ENCODE measurements at places on chromosomes 6 and 20.

DNA sequence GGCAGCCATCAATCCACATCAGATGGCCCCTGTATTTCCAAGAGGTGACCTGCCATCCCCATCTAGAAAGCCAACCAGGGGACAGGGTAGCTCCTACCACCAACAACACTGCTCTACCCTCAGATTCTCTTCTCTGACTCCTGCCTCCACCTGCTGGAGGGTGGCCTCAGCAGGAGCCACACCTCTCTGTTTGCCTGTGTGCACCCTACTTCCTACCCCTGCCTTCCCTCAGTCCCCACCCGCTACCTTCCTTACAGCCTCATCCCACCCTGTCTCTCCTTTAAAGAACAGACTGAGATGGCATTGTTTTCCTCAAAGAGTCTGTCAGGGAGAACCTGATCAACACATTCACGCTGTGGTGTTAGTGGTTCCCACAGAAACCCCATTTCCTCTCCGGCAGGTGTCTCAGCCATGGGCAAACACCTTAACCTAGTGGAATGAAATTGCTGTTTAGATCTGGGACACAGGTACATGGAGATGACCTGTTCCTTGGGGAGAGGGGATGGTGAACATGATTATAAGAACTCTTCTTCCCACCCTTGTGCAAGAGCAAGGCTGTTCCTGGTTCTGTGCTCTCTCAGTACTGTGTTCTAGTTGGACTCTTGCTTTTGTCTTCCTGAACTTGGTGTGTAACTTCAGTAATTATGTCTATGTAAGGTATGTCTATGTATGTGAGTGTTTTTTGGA lies 1.8 kb downstream of the ENTPD6 start:
- peak; percentile 37 for DNase-seq

- DNase-seq, result no peak
Measured at GRCh38 chr6:14706378-14706929, 539.4 kb upstream of the JARID2 start.

DNA sequence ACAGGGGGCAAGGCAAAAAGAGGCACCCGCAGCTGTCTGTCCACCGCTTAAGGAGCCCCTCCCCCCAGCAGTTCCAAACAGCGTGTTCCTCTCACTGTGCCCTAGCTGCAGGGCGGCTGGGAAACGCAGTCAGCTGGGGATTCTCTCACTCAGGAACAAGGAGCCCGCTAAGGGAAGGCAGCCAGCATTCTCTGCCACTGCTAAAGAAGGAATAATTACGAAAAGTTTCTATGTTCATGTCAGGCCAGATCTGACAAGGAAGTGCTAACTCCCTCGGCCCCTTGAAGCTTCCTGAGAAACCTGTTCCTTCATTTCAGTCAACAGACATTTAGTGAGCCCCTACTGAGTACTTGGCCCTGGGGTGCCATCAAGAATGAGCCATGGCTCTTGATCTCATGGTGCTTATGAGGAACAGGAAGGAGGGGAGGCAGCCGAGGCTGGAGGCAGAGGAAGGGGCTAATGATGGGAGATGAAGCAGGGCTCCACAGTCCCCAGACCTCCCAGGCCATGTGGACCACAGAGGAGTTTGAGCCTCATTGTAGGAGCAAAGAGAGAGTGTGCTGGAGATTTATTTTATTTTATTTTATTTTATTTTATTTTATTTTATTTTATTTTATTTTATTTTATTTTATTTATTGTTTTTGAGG lies 101.7 kb upstream of the PMEPA1 start:
- DNase-seq, result no peak

- DNase-seq, result no peak
Measured at GRCh38 chr6:158836625-158837311, 17.6 kb upstream of the EZR start.

DNA sequence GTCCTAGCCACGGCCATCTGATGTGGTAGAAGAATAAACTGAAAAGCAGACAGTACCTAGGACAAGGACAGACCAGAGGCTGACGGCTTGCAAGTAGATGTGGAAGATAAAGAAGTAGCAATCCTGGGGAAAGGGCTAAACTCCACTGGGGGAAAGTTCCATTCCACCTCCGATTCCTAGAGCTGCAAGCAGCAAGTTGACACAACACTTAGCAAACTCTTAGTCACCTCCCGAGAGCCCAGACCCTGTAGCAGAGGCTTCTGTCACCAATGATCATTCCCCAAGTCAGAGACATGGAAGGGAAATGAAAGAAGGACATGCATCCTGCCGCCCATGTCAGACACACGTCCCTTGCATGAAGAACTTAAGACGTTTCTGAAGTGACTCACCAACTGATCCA lies 99.2 kb upstream of the RPS6KA2 start:
- no peak for DNase-seq

DNA sequence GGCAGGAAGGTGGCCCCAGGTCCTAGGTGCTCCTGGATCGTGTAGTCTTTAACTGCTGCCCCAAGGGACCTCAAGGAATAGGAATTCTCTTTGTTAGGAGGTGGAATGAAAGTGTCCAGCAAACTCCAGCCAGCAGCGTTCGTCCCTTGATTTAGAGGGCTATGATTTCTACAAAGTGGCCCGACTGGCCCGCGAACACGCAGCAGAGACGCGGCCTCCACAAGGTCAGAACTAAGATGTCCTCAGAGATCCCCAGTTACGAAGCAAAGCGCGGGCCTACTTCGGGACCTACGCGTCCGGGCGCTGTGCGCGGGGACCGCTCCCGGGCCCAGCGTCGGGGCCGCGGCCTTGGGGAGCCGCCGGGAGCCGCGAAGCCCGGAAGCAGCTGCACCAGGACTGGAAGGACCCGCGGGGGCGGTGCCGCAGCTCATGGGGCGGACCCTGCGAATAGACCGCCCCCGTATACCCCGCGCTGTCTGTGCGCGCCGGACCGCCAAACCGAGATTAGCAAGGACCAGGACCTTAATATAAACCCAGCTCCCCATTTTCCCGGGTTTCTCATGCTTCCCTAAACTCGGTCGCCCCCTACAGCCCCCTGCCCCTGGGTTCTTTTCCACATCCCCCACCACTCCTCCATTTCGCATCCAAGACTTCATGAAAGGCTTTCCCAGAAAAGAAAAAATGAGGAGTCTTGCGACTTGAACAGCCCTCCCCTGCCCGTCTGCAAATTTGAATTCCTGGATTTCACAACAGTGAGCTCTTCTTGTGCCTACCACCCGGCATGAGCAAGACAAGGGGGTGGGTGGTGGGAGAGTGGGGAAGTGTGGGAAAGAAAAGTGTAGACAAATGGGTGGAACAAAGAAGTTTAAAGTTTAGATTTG lies at the start of gene C6orf47:
C6orf47 (minus strand) TSS at position 398 of the 881 bp plus-strand sequence. CDS start 831 bp downstream, outside the sequence.
- peak; percentile 76 for DNase-seq

GRCh38 chr6:88290411-88290810 lies 124.3 kb upstream of the CNR1 start:
- no peak for DNase-seq

DNA sequence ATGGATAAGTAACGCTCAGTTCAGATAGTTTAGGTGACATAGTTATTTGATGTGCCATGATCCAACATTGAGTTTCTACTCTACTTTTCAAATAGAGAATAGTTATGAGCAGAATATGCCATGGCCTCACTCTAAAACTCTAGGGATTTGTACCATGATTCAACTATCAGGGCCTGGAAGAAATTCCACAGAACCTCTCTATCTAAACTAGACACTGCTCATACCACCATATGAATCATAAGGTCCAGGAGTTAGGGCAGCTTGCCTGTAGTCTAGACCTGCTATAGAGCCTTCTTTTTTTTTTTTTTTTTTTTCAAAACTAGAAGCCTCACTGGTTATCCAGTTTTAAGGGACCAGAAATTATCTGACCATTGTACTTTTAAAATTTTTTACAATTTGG lies 571.8 kb upstream of the IMPG1 start:
- no peak for DNase-seq

DNA sequence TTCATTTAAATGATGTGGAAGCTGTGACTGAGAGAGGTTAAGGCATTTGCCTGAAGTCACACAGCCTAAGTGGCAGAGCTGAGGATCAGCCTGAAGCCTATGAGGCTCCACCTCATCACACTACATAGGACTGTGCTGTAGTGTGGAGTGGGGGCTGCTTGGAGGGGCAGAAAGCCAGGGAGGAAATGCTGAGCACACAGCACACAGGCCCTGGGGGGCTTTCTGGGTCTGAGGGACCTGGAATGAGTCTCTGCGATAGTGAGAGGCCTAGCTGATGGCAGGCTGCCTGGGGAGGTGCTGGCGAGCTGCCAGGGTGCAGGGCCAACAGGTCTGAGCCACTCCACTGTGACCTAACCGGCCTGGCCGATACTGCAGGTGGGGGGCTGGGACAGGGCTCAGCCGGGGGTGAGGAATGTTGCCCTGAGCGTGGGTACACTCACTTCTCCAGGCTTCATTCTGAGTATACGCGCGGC lies 2.2 kb upstream of the ARHGAP40 start:
- DNase-seq, result no peak

DNA sequence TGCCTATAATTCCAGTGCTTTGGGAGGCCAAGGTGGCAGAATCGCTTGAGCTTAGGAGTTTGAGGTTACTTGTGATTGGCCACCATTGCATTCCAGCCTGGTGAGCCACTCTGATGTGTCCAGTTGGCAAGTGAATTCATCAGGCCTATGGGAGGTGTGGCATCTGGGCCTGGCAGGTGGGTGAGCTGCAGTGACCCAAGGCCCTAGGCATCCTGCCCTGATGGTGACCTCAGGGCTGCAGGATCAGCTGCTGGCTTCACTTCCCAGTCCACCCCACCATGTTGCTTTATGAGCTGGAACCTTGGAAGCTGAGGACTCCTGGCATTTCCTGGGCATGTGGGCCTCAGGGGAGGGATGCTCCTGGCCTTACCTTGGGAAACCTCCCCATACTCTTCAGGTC lies 20.5 kb downstream of the RSPH9 start:
- DNase-seq, result no peak

DNA sequence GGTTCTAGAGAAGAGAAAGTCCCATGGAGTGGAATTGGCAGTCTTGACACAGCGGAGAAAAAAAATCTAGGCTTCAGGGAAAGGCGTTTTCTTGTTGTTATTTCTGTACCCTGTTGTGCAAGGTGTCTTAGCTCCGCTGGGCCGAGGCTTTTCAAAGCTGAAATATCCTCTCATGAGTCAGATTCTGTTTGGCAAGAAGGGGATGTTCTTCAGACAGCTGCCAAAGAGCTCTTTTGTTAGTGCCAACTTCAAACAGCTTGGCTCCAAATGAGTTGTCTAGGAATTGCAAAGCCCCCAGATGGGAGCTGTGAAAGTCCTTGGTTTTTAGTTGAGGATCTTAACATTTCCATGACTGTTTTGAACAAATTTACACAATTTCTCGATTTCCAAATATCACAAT lies 45.6 kb downstream of the LRRN4 start:
- DNase-seq, result no peak

GRCh38 chr20:37354210-37355195 lies 8.6 kb downstream of the SRC start:
- no peak for DNase-seq

DNA sequence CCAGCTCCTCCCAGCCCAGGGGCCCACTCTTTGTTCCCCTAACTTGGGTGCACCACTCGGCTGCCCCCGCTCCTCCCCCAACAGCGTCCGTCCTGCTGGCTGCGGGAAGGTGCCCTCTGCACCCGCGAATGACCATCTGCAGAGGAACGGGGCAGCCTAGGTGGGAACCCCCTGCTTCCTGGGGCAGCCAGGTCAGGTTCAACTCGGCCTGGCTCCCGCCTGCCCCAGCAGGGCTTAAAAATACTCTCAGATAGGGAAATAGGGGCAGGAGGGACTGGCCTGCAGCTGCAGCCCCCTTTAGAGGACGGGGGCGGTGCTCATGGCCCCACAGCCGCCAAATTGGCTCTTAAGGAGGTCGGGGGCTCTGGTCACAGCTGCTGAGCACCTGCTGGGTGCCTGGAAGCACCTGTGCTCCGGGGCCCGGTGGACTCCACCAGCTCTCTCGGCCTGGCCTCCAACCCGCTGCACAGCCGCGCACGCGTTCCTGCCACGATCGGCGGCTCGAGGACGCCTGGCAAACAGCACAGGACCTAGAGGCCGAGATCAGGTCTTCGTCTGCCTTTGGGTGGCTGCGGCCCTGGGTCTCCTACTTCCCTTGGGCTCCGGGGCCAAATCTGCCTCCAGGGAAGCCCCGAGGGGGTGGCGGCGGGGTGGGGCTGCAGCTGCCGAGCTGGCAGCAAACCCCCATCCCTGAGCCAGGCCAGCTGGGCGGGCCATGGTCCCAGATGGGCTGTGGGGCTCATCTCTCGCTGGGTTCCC lies 700 bp upstream of the LAMA5 start:
- no peak for DNase-seq

DNA sequence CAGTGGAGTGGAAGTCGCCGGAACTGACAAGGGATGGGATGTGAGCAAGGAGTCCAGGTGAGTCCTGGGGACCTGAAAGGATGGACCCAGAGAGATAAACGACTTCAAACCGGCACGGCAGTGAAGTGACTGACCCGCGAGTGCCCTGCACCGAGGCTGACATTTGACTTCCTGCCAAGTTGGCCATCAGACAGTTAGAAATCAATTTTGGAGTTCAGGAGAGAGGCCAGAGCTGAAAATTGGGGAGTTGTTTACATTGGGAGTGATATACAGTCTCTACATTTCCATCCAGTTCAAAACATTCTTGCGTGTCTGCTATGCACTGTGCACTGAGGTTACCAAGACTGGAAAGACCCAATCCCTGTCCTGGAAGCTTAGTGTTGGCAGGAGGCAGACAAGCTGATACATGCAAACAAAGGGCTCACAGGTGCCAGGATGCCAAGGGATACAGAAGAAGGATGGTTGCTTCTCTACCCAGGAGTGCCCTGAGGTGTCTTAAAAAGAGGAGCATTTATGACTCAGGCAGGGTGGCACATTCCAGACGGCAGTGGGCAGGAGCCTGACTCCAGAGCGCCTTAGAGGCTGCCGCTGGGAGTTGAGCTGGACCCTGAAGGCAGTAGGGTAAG lies 186.6 kb downstream of the MTHFD1L start:
- DNase-seq, result no peak

- DNase-seq, result peak; percentile 93
Measured at GRCh38 chr6:26270903-26271667, 93.9 kb upstream of the BTN3A2 start.

DNA sequence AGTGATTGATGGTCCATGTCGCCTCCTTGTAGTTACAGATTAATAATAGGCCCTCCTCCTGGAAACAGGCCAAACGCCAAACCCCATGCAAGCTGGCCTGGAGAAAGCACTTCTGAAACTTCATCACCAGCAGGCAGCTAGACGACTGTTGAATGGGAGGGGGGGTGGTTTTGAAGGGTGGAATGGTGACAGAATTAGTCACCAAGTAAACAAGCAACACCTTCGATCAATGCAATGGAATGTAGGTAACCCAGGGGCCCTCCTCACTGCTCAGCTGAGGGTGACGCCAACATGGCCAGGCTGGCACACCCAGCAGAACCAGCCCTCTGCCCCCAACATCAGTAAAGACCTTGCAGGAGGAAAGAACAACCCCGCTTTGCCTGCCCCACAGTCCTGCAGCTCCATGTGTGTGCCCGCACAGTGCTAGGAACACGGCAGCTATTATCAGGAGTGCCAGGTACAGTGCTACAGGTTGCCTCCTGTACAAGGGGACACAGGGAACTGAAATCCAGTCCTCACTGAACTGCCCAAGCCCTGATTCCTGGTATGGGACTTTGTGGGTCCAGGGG lies 2.7 kb downstream of the BCAS1 start:
- no peak for DNase-seq

DNA sequence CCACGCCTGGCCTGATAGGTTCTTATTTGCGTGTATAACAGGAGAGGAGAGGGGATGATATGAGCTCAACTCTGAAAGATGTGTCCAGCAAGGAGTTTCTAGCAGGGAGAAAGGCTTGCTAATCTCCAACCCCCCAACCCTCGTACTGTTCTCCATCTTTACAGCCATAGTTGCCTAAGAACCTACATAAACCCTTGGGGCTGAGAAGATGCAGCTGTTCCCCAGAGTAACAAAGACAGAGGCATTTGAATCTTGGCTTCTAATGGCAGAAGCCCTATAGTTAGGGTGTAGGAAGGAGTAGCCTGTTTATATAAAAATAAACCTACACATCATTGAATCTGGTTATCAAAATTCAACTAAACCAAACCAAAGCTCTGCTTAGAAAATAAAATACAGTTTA lies 631.4 kb upstream of the SLC35B3 start:
- no peak for DNase-seq

Data from CD4-positive, alpha-beta T cell treated with Interleukin-21 for 1 hour (primary cell).